GM12878 (cell line): ENCODE measurements at places on chromosomes 12 and 14. TPM values are rescaled to one million over a fixed set of nuclear protein-coding genes. Genes with fewer than 3 reads are reported as not detected.

The RECQL gene
- total RNA-seq = 64.2 and 65.2 TPM in 2 replicates

The INHBE gene
- total RNA-seq = 0.64 and 0.77 TPM in 2 replicates

The GPX2 gene
- total RNA-seq = 0.85 TPM in 1 of 2 replicates, not detected in the other

The KRT72 gene
- total RNA-seq = not detected in 2 replicates

The KRT82 gene
- not detected in 2 replicates for total RNA-seq

The MGAT4C gene
- not detected in 2 replicates for total RNA-seq

The PAH gene
- 1.0 and 1.9 TPM in 2 replicates for total RNA-seq

The PLBD1 gene
- 0.28 and 0.35 TPM in 2 replicates for total RNA-seq

The WNT1 gene
- total RNA-seq = not detected in 2 replicates

GRCh38 chr14:22577334-22577908 is 11.6 kb downstream of the DAD1 start:
- H3K4me3 ChIP-seq = no peak overlapping the region
- no peak for DNase-seq
- H3K36me3 ChIP-seq = peaks cover 1% of the 10 kb centered on the region; the same call in 1 of the 2 replicates
- no peak overlapping the region for H3K27ac ChIP-seq
- peaks cover 7% of the 10 kb centered on the region; the same call in 1 of the 2 replicates for H3K4me1 ChIP-seq
- no peaks in the 10 kb centered on the region for H3K27me3 ChIP-seq

DNA sequence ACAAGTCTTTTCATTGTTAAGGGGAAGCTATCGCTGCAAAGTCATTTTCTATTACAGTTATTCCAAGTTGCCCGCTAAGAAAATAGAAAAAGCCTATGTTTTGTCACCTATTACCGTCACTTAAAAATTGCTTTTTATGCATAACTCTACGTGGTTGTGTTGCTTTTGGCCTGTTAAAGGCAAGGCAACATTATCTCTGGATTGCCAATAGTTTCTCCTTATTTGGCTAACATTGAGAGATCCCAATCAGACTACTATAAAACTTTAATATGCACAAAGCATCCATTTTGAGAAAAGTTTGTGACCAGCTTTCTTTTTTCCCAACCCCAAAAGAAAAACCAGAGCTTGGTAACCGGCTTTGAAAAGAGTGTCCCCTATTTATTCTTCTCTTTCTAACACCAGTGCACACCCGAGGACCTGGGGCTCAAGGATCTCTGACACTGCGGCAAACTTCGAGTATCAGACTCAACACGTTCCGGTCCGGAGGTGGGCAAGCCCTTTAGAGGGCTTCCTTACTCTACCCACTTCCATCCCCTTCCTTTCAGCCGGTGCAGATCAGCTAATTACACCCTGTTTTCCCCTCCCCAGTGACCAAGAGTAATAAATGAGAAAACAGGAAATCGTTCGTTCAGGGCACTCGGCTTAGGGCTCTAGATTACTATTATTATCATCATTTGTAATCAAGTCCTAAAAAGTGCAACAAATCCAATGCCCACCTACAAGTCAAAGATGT is 1.2 kb downstream of the PPP1R12A start:
- no peaks in the 10 kb centered on the region for H3K27me3 ChIP-seq
- peak overlapping the region; percentile 96 for H3K4me3 ChIP-seq
- peaks cover 10% of the 10 kb centered on the region; the same call in 1 of the 2 replicates for H3K4me1 ChIP-seq
- H3K36me3 ChIP-seq = no peaks in the 10 kb centered on the region
- DNase-seq = no peak

DNA sequence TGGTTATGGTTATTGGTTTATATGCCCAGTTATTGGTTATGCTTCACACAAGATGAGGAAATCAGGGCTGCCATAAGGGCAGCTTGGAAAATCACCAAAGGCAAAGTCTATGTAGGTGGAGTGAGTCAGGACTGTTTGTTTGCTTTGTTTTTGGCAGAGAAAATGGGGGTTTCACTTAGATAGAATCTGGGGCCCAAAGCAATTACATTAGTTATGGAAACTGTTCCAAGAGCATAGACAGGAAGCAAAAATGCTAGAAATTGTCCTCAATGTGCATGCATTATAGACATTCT is 2.2 kb downstream of the VAMP1 start:
- H3K36me3 ChIP-seq = peaks cover 25% of the 10 kb centered on the region
- H3K4me1 ChIP-seq = peaks cover 29% of the 10 kb centered on the region
- H3K4me3 ChIP-seq = peak overlapping the region; percentile 99; the same call in 1 of the 2 replicates
- no peak overlapping the region for H3K27ac ChIP-seq
- DNase-seq = no peak
- no peaks in the 10 kb centered on the region for H3K27me3 ChIP-seq

GRCh38 chr14:95192311-95192710 is 35.0 kb upstream of the DICER1 start:
- no peak for DNase-seq
- H3K4me3 ChIP-seq = no peak overlapping the region
- no peaks in the 10 kb centered on the region for H3K4me1 ChIP-seq
- no peaks in the 10 kb centered on the region for H3K36me3 ChIP-seq
- H3K27ac ChIP-seq = no peak overlapping the region

DNA sequence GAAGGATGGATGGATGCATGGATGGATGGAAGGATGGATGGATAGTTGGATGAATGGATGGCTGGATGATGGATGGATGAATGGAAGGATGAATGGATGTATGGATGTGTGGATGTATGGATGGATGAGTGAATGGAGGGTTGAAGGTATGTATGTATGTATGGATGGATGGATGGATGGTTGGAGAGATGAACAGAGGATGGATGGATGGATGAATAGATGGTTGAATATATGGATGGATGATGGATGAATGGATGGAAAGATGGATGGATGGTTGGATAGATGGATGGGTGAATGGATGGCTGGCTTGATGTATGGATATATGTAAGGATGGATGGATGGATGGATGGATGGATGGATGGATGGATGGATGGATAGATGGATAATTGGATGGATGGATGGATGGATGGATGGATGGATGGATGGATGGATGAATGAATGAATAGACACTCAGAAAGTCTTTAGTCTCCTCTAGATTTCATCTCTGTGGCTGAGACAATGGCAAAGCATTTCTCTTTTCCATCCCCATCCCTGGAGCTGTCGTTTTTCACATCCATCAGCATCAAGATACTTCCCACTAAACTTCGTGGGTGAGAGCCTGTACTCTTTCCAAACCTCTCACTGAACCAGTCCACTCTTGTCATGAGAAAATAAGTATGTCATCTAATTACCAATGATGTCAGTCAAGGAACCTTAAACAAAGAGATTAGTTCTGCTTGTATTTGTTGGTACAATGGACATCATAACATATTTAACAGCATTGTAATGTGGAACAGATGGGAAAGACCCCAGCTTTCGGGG is 74.8 kb upstream of the CLMN start:
- no peak overlapping the region for H3K27ac ChIP-seq
- peaks cover 8% of the 10 kb centered on the region for H3K4me1 ChIP-seq
- no peaks in the 10 kb centered on the region for H3K27me3 ChIP-seq
- H3K4me3 ChIP-seq = no peak overlapping the region
- no peaks in the 10 kb centered on the region for H3K36me3 ChIP-seq
- DNase-seq = no peak

GRCh38 chr12:106767954-106768822 is 6.3 kb upstream of the RIC8B start:
- H3K4me3 ChIP-seq = no peak overlapping the region
- H3K4me1 ChIP-seq = peaks cover 13% of the 10 kb centered on the region; the same call in 1 of the 2 replicates
- DNase-seq = no peak
- no peak overlapping the region for H3K27ac ChIP-seq
- no peaks in the 10 kb centered on the region for H3K36me3 ChIP-seq
- no peaks in the 10 kb centered on the region for H3K27me3 ChIP-seq

GRCh38 chr12:116759783-116760621 is 21.9 kb downstream of the RNFT2 start:
- no peak for DNase-seq
- no peaks in the 10 kb centered on the region for H3K4me1 ChIP-seq
- H3K36me3 ChIP-seq = no peaks in the 10 kb centered on the region; the same call in none of the 2 replicates
- H3K4me3 ChIP-seq = peak overlapping the region; percentile 17; the same call in 1 of the 2 replicates

- H3K4me1 ChIP-seq = no peaks in the 10 kb centered on the region
- H3K27ac ChIP-seq = no peak overlapping the region
- H3K36me3 ChIP-seq = no peaks in the 10 kb centered on the region
- H3K4me3 ChIP-seq = no peak overlapping the region
Measured at GRCh38 chr12:99771659-99772058, 124.1 kb downstream of the GARIN6 start.

DNA sequence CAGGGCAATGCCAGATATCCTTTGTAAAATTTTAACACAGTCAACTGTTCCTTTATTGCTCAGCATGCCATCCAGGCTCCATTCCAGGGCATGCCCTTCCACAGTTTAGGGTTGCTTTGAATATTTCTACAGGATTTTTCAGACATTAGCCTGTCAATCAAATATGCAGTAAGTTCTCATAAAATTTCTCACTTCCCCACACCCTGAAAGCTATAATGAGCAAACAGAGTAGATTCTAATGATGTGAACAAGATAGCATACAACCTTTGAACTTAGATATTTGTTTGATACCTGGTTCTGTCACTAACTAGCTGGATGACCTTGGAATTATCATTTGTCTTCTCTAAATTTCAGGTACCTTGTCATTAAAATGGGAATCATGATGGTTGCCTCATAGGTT is 251.2 kb downstream of the SYT1 start:
- H3K36me3 ChIP-seq = no peaks in the 10 kb centered on the region
- no peak for DNase-seq
- no peak overlapping the region for H3K27ac ChIP-seq
- no peaks in the 10 kb centered on the region for H3K4me1 ChIP-seq

GRCh38 chr12:334125-334524 is 55.0 kb downstream of the KDM5A start:
- peaks cover 34% of the 10 kb centered on the region for H3K36me3 ChIP-seq
- no peak for DNase-seq
- no peaks in the 10 kb centered on the region for H3K4me1 ChIP-seq
- H3K27me3 ChIP-seq = no peaks in the 10 kb centered on the region
- H3K27ac ChIP-seq = no peak overlapping the region
- no peak overlapping the region for H3K4me3 ChIP-seq

DNA sequence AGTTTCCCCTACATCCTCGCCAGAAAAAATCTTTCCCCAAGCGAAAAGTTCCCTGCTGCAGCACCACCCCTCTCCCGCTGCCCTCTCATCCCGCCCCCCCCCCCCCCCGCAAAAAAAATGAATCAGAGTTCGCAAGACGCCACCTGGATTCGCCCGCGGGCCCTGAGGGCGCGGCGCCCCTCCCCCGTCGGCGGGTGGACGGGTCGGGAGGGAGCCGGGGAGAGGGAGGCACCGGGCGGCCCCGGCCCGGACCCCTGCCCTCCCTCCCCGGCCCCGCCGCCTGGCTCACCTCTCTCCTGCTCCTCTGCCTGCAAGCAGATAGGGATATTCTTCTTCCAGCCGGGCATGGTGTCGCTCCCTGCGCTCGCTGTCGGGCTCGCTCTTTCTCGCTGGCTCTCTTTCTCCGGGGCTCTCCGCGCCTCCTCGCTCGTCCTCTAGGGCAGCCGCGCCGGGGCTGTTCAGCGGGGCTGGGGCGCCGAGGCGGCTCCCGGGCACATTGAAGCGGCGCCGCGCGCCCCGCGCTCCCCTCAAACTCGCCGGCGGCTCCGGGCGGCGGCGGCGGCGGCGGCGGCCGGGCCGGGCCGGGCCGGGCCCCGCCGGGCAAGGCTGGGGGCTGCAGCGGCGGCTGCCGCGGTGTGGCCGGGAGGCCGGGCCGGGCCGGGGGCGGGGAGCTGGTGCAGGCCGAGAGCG is 200.3 kb upstream of the CAND1 start:
- H3K27me3 ChIP-seq = peaks cover 17% of the 10 kb centered on the region
- no peaks in the 10 kb centered on the region for H3K4me1 ChIP-seq
- H3K36me3 ChIP-seq = no peaks in the 10 kb centered on the region
- no peak for DNase-seq
- H3K27ac ChIP-seq = no peak overlapping the region

- no peaks in the 10 kb centered on the region for H3K36me3 ChIP-seq
- H3K27me3 ChIP-seq = no peaks in the 10 kb centered on the region
- H3K4me3 ChIP-seq = no peak overlapping the region
- H3K27ac ChIP-seq = no peak overlapping the region
- DNase-seq = no peak
Measured at GRCh38 chr14:71852181-71852580, 80.0 kb upstream of the RGS6 start.

DNA sequence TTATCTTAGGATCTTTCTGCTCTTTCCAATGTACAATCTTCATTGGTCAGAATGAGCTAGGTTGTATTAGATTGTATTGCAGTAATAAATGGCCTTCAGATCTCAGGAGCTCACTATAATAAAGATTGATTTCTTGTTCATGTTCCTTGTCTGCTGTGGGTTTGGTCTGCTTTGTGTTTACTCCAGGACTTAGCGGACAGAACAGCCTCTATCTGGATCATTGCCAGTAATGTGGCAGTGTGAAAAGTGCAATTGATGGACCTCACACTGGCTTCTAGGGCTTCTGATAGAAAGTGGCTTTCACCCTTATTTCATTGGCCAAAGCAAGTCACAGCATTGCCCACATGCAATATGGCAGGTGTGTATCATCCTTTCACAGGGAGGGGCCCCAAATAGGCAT is 81.2 kb downstream of the BTG1 start:
- peak overlapping the region; percentile 3; the same call in 1 of the 2 replicates for H3K27ac ChIP-seq
- H3K27me3 ChIP-seq = no peaks in the 10 kb centered on the region
- H3K4me1 ChIP-seq = peaks cover 13% of the 10 kb centered on the region
- no peak overlapping the region for H3K4me3 ChIP-seq
- DNase-seq = no peak
- H3K36me3 ChIP-seq = no peaks in the 10 kb centered on the region

DNA sequence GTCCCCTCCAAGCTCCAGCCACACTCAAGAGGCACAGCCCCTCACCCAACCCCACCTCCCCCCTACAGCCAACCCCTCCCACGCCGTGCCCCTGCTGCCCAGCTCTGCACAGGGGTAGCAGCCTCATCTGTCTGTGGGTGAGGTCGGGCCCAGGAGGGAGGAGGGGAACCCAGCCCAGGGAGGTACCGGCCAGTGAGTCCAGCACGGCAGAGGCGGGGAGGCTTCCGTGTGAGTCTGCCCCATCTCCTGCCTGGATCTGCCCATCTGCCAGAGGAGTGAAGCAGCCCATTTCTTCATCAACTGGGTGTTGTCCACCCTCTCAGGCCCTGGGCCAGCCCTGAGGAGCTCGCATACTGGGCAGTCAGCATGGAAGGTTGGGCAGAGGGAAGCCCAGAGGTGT is 54.2 kb downstream of the CCNK start:
- no peak overlapping the region for H3K27ac ChIP-seq
- no peaks in the 10 kb centered on the region for H3K36me3 ChIP-seq
- H3K4me3 ChIP-seq = no peak overlapping the region
- H3K4me1 ChIP-seq = no peaks in the 10 kb centered on the region
- DNase-seq = no peak

- no peak for DNase-seq
- no peak overlapping the region for H3K27ac ChIP-seq
Measured at GRCh38 chr12:39329018-39329417, 113.9 kb downstream of the KIF21A start.

GRCh38 chr12:92445253-92446082 is 257.3 kb upstream of the PLEKHG7 start:
- H3K27me3 ChIP-seq = no peaks in the 10 kb centered on the region
- DNase-seq = peak; percentile 97

DNA sequence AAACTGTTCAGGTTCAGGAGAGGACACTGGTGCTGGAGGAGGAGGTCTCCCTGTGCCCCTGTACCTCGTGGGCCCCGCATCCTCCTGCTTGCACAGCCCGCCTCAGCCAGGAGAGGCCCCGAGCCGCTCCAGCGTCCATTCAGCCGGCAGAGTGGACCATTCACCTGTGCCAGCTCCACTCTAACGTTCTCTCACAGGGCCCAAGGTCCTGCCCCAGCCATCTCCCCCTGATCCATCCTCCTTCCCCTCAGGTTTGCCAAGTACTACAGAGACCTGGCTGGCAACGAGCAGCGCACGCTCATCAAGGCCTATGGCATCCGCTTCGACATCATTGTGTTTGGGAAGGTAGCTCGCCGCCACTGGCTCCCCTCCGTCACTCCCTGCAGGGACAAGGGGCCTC is 22.2 kb downstream of the P2RX4 start:
- peaks cover 5% of the 10 kb centered on the region for H3K4me1 ChIP-seq
- no peak overlapping the region for H3K4me3 ChIP-seq
- no peak overlapping the region for H3K27ac ChIP-seq
